ENCODE measurements at places on chromosomes 6 and 20.

DNA sequence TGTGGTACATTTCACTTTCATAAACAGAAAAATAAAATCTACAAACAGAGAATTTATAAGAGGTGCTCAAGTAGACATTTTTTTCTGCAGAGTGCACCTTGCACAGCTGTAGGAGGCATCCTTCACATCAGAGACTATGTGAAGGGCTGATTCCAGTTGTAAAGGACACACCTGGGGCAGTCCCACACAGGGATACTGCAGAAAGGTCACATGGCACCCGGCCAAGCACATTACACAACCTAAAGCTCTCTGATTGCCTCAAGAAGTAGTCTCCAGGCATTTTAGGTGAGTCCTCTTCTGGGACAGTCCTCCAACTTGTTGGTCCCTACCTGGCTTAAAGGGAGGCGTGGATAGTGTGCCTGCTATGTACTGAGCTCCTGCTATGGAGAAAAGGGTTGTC lies 502.9 kb upstream of the NOX3 start:
- DNase-seq = no peak

DNA sequence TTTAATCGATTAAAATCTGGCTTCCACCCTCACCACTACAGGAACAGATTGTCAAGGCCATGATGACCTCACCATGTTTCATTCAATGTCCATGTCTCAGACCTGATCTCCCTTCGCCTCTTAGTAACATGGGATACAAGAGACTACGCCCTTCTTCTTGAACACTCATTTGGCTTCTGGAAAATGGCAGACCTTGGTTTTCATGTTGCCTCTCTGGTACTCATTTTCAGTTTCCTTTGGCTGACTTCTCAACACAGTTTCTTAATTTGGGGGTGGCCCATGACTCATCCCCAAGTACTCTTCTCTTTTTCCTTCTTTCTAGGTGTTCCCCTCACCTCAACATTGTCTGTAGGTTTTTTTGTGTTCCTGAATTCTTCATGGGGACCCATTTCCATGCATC lies 22.7 kb downstream of the TMX4 start:
- no peak for DNase-seq

DNA sequence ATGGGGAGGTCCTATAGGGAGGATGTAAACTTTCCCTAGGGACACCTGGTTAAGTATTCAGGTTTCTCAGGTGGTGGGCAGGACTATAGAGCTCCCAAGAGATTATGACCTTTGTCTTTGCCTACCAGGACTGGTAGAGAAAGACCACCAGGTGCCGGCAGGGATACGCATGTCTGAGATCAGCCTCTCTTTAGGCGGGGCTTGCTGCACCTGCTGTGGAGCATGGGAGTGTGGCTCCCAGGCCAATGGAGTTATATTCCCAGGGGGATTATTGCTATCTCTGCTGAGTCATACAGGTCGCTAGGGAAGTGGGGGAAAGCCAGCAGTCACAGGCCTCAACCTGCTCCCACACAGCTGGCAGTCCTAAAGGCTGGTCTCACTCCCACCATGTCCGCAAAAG lies 280.5 kb upstream of the MMS22L start:
- no peak for DNase-seq

DNA sequence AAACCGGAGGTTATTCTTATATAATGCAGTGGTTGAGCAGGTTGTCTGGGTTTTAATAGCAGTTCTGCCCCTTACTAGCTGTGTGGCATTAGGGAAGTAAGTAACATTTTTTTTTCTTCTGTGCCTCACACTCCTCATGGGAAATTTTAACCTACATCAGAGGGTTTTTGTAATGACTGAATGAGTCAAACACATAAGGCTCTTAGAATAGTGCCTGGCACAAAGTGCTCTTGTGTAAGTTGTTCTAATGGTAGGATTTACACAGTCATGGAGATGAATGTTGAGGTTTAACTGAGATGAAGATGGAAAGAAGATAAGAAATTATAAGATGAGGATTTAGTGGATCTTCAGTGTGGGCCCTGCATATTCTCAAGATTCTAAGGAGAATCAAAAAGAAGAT lies 68.4 kb upstream of the PHIP start:
- no peak for DNase-seq

DNA sequence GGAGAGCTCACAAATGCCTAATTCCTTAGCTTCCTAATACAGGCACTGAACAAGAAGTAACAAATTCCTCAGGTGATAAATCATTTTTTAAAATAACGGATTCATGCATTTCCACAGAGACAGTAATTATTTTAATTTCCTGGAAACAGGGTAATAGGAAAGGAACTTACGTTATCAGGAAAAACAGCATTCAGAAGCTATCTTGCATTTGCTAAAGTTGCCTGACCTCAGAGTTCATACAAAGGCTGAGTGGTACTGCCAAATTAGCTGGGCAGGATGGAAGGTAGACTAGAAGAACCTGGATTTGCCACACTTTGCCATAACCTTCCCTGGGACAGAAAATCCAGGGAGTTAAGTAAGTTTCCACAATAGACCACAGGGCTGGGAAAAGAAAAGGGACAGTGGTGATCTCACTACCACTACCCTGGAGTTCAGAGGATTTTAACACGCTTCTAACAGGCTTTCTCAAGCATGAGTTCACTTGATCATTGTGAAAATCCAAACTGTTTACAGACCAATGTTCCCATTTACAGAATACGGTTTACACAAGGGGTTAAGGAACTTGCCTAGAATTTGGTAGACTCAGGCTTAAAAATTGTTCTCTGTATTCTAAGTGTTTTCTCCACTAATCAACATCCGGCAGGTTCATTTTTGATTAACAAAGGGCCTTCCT lies 57.0 kb downstream of the KIF13A start:
- DNase-seq = no peak

DNA sequence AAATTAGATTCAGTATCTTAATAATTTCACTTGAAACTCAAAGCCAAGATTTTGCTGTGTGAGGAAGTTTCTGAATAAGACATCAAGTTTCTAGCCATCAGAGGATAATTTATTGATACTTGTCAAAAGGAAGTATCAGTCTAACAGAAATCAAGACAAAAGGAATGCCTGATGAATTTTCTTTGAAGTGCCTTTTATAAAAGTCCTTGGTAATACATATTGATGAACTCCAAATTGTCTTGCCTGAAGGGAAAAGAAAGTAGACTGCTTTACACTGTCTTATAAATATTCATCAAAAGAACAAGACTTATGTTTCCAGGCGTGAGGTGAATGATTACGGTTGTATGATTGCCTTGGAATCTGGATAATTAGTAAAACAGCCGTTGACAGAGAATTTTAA lies 986.0 kb upstream of the MAP3K7 start:
- DNase-seq = no peak

DNA sequence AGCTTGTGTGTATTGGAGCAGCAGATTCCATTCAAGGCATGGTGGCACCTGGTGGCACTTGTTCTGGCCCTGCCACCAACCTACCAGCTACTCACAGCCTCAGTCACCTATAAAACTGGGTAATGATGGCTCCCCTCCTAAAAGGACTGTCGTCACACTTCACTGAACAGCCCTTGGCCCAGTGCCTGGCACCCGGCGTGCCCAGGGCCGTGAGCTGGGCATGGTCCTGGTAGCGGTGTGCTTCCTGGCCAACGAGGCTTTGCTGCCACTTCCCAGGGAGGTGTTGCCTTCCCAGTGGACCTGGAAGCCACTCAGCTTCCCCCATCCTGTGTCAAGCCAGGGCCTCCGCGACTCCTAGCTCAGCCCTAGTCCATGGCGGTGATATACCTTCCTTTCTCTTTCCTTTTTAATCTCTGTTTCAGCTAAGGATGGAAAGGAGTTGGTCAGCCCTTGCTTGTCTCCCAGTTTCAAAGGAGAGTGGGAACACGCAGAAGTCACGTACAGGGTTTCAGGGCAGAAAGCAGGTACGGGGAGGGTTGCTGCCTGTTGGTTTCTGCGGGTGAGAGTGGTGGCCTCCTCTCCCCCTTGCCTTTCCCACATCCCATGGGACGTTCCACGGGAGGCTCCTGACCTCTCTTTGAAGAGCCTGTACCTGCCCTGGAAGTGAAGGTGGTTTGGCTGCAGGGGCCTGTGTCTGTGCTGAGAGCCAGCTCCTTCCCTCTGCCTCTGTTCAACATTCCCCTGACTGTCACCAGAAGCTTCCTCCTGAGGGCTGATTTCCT lies 25.5 kb downstream of the ENTPD6 start:
- DNase-seq = no peak

GRCh38 chr6:72894091-72894490 lies 272.2 kb downstream of the KCNQ5 start:
- no peak for DNase-seq

GRCh38 chr6:152034631-152035030 lies 227.1 kb downstream of the ESR1 start:
- DNase-seq = no peak

GRCh38 chr20:6579824-6580223 lies 187.7 kb upstream of the BMP2 start:
- no peak for DNase-seq

GRCh38 chr6:85127696-85128243 lies 322.1 kb upstream of the NT5E start:
- DNase-seq = no peak

DNA sequence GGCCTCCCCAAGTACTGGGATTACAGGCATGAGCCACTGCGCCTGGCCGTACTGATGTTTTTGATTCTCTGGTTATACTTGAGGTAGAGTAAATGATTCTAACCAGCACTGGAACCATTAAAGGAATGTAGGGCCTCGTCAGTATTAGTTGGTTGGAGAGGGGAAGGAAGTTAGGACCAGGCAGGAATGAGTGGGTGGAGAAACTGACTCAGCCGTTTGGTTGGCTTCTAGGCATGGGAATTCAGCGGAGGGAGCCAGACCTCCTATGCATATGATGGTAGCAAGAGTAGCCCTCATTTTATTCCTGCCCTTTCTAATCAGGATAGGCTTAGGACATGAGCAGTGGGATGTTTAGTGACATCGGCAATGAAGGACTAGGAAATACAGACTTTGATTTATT lies 19.0 kb upstream of the SERINC3 start:
- no peak for DNase-seq

DNA sequence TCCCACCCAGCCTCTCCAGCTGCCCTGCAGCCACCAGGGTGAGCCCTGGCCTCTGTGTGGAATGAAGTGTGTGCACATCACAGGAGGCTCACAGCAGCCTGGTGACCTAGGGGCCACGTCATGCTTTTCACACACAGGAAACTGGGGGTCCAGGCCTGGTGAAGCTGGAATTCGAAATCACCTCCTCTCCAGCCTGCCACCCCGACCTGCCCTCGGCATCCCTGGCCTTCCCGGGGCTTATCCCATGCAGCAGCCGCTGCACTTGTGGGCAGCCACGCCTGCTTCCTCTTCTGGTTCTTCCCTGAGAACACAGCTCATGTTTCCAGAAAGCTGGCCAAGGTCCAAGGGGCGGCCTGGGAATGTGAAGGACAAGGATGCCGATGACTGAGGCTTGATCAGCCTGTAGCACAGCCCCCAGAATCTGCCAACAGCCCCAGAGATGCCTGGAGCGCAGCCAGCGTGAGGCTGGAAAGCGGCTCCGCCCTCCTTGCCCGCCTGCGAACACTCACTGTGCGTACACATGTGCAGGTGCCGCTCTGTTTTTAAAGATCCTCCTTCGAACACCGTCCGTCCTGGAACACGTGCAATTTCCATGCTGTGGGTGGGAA lies 4.2 kb upstream of the NTSR1 start:
- DNase-seq = no peak

DNA sequence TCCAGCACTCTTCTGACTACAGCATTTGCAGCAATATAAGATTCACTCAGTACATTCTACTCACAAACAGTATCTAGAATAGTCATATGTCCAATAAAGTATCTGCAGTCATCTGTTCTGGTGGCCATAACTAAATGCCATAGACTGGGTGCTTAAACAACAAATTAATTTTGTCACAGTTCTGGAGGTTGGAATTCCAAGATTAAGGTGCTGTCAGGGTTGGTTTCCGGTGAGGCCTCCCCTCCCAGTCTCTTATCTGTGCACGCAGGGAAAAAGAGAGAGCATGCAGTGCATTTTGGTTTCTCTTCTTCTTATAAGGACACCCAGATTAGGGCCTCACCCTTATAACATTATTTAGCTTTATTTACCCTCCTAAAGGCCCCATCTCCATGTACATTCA lies 21.3 kb upstream of the NUS1 start:
- no peak for DNase-seq

DNA sequence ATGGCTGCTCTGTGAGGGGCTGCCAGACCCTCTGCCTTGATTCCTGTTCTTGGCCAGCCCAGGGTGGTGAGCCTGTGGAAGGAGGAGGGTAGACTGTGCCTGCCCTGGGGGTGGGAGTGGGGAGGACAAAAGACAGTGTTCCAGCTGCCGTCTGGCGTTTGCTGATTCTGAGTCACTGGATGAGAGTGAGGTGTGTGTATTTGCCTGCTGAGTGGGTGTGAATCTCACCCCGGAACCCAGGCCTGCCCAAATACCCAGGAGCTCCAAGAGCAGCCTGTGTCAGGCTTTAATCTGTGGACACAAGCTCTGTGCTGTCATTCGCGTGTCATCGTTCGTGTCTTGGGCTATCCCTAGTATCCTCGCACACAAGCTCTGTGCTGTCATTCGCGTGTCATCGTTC lies 2.6 kb upstream of the LKAAEAR1 start:
- no peak for DNase-seq

DNA sequence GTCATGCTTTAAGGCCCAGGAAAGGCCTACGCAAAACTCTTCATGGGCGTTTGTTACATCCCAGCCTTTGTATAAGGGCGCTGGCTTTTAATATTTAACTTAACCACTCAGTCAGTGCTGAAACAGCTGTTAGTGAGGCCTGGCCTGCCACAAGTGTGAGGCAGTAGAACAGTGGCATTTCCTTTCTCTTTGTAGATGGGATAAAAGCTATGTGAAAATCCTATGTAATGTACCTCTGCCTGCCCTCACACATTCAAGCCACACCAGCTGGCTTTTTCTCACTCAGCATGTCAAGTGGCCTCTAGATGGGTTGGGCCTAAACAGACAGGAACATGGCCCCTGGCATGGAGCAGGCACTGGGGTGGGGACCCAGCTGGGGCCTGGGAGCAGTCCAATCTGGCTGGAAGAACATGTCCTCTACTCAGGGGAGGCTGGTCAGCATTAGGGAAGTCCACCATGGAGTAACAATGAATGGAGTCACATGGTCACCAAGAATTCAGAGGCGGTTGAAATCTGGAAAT lies 20.7 kb downstream of the CGA start:
- no peak for DNase-seq

- no peak for DNase-seq
Observed at GRCh38 chr6:74366634-74367033, 670.6 kb downstream of the CD109 start.

- no peak for DNase-seq
Observed at GRCh38 chr6:36772397-36772796, 66.8 kb downstream of the CPNE5 start.

DNA sequence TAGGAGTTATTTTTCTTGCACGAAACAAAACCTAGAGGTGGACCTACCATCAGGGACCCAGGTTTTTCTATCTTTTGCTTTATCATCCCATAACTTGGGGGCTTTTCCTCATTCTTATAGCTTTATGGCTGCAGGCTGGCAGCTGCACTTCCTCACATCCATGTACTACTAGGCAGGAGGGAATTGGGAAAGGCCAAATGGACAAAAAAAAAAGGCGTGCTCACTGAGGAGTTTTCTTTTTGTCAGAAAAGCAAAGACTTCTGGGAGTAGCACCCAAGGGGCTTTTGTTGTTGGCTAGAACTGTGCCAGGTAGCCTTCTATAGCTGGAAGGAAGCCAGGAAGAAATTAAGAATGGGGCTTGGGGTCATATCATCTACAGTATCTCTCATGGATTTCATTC lies 61.4 kb downstream of the SLX4IP start:
- DNase-seq = no peak

GRCh38 chr6:24883618-24884017 lies 52.1 kb downstream of the RIPOR2 start:
- DNase-seq = peak; percentile 44
